ENCODE measurements at places on chromosomes 6 and 20.

GRCh38 chr20:20593447-20594170, 118.8 kb downstream of the RALGAPA2 start:
- no peak for DNase-seq

- no peak for DNase-seq
These were observed 126.0 kb upstream of the RREB1 start for GRCh38 chr6:6981681-6982322.

GRCh38 chr6:35082733-35083403, 58.3 kb downstream of the TCP11 start:
- DNase-seq = no peak

GRCh38 chr20:64079273-64080012, at the start of gene RGS19:
RGS19 (minus strand) TSS chr20:64079518; CDS start chr20:64076886, 2,632 bp downstream.
- peak; percentile 56 for DNase-seq

DNA sequence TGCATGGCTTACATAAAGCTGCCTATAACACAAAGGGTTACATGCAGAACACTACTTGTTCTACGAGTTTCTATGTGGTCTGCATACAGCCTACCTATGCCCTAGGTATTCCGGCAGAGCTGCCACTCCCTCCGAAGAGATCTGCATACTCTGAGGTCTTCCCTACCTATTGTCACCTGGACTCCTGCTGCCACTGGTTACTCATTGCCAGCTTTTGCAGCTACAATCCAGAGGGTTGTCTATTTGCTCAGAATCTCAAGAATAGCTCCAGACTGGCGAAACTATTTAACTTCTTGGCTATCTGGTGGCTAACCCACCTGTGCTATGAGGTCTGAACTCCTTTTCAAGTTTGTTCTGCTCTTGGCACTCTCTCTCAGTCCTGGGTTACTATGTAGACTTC, 323.3 kb downstream of the BMP2 start:
- DNase-seq = no peak

DNA sequence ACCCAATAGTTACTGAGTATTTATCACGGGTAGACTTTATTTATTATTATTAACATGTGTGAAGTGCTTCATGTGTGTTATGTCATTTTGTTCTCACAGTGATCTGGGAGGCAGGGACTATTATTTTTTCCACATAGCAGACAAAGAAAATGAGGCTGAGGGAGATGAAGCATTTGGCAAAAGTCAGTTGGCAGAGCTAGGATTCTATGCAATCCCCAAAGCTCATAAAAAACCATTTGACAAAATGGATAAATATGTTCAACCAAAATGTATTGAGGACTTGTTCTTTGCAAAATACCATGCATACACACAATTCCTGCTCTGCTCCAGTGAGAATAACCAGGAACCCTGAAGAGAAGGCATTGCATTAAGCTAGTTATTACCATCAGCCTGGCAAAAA, 184.4 kb downstream of the HS3ST5 start:
- DNase-seq = no peak

GRCh38 chr20:25294459-25295385, 46.8 kb downstream of the PYGB start:
- peak; percentile 57 for DNase-seq

GRCh38 chr6:111068866-111069234, 18.5 kb upstream of the SLC16A10 start:
- DNase-seq = no peak

GRCh38 chr20:20782231-20782630, 69.8 kb upstream of the RALGAPA2 start:
- no peak for DNase-seq

DNA sequence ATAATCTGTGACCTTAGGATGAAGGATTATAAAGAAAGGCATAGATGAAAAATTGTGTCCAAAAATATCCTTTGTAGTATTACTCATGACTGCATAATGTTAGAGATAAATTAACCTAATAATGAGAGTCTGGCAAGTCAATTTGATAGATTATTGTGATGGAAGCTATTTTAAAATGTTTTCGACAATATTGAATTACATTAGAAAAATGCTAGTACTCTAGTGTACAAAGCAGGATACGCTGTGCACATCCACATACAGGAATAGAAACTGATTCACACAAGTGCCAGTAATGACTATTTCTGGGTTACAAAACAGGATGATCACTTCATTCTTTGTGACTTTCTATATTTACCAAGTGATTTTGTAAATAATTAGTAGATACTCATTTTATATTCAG, 3.3 kb downstream of the SLC17A2 start:
- DNase-seq = no peak

DNA sequence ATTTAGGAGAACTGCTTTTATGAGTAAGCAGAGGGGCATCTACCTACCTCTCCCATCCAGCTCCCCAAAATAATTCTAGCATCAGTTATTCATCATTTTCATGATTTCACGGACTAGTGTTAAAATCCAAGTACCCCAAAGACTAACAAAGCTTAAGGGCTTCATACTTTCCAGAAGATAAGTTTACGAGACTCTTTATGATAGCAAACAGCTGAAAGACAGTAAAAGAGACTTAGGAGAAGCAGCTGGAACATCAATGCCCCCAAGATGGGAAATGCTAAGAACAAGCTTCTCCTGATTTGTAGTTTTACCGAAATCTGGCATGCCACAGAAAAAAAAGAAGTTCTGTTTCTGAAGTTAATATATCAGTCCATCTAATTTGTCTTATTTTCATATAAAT, 70.0 kb downstream of the COL12A1 start:
- DNase-seq = no peak

GRCh38 chr6:69663215-69663614, 133.6 kb downstream of the LMBRD1 start:
- DNase-seq = no peak

GRCh38 chr6:150116200-150116800, 26.5 kb upstream of the PPP1R14C start:
- DNase-seq = no peak

DNA sequence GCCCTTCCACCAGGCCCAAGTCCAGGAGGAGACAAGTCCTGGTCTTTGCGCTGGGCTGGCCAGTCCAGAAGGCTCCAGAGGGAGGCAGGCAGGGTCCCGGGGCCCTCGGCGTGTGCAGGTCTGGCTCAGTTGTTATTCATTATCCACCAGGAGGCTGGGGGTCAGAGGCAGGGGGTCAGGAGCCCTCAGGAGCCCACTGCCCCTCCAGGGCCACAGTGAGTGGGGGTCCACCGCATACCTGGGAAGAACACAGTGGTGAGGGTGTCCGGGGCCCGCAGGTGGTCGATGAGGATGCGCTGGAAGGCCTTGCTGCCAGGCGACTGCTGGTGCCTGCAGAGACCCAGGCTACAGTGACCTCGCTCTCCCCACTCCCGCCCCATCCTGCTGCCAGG, 4.4 kb upstream of the C20orf144 start:
- no peak for DNase-seq

- DNase-seq = no peak
These were observed 39.7 kb downstream of the DLL1 start for GRCh38 chr6:170250981-170251775.

- no peak for DNase-seq
These were observed 903 bp downstream of the SLC4A11 start for GRCh38 chr20:3237958-3238615.

- DNase-seq = no peak
These were observed 263.3 kb upstream of the QKI start for GRCh38 chr6:163151212-163151611.

- no peak for DNase-seq
These were observed 26.7 kb downstream of the HLA-DRB1 start for GRCh38 chr6:32562940-32563339.

DNA sequence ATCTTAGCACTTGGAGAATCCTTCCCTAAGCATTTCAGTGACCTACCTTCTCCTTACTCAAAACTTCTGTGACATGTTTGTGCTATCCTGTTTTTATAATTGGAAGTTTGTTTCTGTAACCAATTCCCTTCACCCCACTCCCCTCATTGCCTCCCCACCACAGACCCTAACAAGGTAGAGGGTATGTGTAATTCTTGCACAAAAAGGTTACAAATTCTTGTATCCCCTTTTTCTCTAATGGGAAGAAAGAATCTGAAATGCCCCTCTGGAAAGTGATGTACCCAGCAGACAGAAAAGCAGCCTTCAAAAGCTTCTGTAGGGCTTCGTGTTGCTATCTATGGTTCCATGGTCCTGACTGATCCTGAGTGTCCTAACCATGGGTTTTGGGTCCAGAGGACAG, 111.7 kb upstream of the TMEM170B start:
- DNase-seq = no peak

- no peak for DNase-seq
These were observed 16.7 kb downstream of the NEDD9 start for GRCh38 chr6:11215773-11216172.

- DNase-seq = no peak
These were observed 136.9 kb downstream of the PTCHD4 start for GRCh38 chr6:47974106-47974505.

DNA sequence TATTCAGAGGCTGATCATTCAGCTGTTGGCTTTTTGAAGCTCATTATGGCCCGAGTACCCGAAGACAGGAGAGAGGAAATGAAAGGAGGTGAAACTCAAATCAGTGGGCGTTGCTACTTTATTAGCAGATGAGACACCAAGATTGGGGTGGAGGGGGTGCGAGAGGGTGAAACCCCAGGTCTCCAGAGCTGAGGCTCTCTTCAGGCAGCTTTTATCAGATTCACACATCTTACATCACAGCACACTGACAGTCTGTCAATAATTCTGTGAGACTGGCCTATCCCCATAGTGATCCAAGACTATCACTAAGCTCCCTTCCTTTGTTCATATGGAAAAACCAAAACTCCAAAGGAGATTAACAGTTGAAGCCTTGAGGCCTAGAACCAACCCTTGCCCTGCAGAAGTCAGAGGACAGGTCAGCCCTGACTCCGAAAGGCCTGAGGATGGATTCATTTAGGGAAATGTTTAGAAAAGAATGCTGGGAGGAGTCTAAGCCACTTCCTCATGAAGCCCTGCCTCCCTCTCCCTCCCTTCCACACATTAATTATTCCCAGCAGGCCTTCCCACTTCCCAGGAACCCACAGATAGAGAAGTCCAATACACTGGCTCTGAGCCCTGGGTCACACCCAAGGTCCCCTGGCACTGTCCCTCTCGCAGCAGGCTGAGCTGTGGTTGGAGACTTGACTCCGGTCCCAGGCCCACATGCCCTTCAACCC, 23.2 kb downstream of the TRERF1 start:
- DNase-seq = peak; percentile 33

DNA sequence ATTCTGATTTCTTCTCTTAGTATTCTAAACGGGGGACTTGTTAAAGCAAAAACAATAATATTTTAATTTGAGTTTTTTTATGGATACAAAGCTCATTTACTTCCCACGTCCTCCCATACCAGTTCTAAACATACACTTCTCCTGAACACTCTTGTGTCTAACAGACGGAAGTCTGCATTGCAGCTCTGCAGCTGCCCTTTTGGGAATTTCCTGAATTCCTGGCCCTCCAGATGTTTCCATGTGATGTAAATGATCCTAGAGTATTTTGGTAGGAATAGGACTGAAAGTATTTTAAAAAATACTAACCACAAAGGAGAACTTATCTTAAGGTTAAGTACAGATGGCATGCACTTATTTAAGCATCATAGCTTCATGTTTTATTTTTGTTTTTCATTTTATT, 886.7 kb downstream of the TBC1D32 start:
- no peak for DNase-seq

GRCh38 chr6:156182356-156182755, 594.8 kb upstream of the ARID1B start:
- DNase-seq = no peak

- DNase-seq = no peak
These were observed 5.4 kb upstream of the DEK start for GRCh38 chr6:18269717-18270116.

- peak; percentile 64 for DNase-seq
These were observed 7.8 kb downstream of the FOXF2 start for GRCh38 chr6:1396952-1397868.

DNA sequence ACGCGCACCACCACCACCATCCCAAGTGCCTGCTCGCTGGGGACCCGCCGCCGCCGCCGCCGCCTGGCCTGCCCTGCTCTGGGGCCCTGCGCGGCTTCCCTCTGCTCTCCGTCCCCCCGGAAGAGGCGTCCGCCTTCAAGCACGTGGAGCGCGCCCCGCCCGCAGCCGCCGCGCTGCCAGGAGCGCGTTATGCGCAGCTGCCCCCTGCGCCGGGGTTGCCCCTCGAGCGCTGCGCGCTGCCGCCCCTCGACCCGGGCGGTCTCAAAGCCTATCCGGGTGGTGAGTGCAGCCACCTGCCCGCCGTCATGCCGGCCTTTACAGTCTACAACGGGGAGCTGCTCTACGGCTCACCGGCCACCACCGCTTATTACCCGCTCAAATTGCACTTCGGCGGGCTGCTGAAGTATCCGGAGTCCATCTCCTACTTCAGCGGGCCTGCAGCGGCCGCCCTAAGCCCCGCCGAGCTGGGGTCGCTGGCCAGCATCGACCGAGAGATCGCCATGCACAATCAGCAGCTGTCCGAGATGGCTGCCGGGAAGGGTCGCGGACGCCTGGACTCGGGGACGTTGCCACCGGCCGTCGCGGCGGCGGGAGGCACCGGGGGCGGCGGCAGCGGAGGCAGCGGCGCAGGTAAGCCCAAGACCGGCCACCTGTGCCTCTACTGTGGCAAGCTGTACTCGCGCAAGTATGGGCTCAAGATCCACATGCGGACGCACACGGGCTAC, 7.2 kb downstream of the PRDM13 start:
- DNase-seq = no peak

DNA sequence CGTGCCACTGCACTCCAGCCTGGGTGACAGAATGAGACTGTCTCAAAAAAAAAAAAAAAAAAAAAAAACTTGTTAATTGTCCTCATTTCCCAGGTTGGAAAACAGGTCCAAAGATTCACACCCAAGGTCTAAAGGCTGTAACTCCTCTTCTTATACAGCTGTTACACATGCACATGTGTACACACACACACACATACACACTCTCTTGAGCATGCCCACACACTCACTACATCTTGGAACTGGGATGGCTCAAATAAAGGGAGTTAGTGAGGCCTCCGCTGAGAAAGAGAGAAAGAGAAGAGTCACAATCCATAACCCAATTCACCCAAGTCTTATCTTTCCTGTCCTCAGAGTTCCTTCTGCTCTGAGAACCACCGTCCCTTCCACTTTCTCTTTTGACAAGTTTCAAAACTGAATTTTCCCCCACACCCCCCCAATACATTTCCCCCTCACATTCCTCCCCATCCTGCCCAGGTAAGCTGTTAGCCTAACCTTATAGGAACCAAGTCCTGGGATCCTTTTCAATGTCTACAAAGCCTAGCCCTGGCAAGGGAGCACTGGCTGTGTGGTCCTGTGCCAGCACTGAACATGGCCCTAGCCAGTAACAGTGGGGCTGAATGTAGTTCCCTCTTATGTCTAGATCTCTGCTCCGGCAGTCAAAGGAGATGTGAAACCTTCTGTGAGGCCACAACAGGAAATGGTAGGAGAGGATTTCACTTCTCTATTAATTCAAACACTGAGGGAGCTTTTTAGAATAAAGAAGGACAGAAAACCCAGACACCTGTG, 3.2 kb upstream of the HLA-DMB start:
- no peak for DNase-seq

DNA sequence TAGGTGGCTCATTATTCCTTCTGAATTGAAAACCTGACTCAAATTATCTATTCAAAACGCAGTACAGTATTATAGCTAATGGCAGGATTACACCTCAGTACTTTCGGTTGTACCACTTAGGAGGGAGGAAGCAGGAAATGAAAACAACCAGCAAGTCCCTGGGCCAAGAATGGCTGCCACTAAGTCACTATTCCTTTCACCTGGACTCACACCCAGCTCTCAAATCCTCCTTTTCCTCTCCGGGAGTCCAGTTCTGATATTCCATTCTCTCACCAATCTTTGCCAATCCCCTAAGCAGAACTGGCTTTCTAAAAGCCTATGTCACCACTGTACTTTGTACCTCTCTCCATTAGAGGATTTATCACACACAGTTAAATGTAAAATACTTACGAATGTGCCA, 20.6 kb downstream of the TMEM242 start:
- no peak for DNase-seq

- no peak for DNase-seq
These were observed 20.0 kb downstream of the CDK19 start for GRCh38 chr6:110795271-110795670.

Data from activated T-cell treated with anti-CD3 and anti-CD28 coated beads, Interleukin-2, amount 50 U/mL, for 4 hours (primary cell).